ENCODE measurements at places on chromosomes 2 and 18.

DNA sequence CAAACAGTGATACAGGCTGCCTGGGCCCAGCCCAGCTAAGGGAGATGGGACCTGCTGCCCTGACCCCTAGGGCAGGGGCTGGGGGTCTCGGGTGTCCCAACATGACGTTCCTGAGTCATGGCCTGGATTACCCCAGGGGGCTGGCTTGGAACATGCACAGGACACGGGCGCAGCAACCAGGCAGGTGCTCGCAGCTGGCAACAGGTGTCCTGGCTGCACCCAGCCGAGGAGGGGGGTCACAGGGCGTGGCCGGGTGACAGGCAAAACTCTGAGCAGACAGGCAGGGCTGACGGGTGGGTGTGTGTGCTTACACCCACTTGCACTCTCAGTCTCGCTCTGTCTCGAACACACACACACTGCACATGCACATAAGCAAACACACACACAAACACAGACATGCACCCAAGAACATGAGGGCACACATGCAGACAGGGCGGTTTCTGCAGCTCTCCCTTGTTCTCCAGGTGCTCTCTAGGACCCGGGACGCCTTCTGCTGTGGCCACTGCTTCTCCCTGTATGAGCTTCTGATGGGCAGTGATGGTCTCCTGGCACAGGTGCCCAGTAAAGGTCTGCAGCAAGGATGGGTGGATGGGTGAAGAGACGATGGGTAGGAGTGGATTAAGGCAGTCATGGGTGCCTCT, 33.7 kb upstream of the TAF1B start:
- DNase-seq: no peak

GRCh38 chr18:50700245-50701165, 119.3 kb downstream of the MRO start:
- DNase-seq: no peak

GRCh38 chr2:24363301-24363700, 3.0 kb upstream of the ITSN2 start:
- no peak for DNase-seq

- no peak for DNase-seq
Observed at GRCh38 chr2:240810199-240810598, 9.8 kb downstream of the KIF1A start.

GRCh38 chr2:43648994-43649701, 12.1 kb downstream of the PLEKHH2 start:
- DNase-seq: no peak

- peak; percentile 18 for DNase-seq
Observed at GRCh38 chr2:238061315-238062202, 758 bp downstream of the SCLY start.

DNA sequence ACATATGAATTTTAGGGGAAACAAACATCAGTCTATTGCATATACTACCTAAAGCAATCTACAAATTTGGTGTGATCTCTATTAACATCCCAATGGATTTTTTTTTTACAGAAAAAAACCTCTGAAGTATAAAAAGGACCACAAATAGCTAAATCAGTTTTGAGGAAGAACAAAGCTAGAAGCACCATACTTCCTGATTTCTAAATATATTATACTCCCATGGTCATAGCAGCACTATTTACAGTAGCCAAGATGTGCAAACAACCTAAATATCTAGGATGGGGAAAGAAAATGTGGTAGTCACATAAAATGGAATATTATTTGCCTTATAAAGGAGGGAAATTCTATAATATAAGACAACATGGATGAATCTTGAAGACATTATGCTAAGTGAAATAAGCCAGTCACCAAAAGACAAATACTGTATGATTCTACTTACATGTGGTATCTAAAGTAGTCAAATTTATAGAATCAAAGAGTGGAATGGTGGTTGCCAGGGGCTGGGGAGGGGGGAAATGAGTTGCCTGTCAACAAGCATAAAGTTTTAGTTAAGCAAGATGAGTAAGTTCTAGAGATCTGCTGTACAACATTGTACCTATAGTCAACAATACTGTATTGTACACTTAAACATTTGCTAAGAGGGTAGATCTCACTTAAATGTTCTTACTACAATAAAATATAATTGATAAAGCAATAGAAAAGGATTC, 17.6 kb upstream of the CASP8 start:
- DNase-seq: no peak
